ENCODE measurements at places on chromosomes 6 and 20.
A peak's percentile ranks its signal among the peaks of the same experiment; 100 is the strongest.

GRCh38 chr20:52937591-52938100, 34.5 kb upstream of the TSHZ2 start:
- DNase-seq = no peak

- no peak for DNase-seq
Observed at GRCh38 chr6:17719323-17720041, 12.8 kb upstream of the NUP153 start.

DNA sequence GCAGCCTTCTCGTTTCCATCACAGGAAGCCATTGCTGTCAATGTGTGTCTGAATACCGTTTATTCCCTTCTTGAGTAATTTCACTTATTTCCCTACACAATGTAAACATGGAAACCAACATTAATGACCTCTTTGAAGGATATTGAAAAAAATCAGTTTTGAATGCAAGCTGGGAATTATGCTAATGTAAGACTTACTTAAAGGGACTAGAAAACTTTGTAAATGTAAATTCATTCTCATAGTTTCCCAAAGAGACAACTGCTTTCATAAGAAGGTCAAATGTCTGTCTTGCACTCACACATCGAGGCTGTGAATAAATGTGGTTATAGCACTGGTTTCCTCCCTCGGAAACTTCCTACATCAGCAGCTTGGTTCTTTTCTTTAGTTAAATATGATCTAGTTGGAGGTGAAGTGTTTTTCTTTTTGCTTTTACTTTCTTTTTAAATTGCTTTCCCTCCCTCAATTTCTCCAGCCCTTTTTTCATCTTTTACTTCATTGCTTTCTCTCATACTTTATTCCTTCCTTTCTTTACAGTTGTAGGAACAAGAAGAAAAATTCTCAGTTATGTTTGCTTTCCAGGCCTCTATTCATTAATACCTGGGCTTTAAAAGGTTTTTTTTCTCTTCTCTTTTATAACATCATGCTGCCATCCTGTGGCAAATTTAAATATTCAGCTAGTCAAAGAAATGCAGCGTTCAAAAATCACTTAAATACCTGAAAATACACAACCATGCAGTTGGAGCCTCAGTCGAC, 108.3 kb downstream of the TNFAIP3 start:
- DNase-seq = peak; percentile 78

GRCh38 chr6:38847497-38847896, 132.4 kb downstream of the DNAH8 start:
- no peak for DNase-seq

DNA sequence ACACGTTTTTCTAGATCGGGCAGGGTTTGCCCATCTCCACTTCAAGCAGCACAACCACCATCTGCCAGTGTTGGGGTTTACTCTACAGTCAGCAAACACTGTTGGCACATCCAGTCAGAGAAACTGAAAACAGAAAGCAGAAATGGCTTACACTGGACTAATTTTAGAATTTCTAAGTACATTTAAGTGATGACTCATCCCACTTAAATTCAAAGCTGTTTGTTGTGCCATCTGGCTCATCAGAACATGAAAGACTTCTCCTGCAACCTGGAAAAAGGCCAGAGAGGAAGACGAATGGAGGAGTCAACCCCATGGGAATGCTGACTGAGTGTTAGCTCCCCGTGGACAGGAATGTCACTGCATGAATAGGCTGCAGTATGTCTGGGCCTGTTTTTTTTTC, 21.8 kb downstream of the FAM209B start:
- DNase-seq = no peak

DNA sequence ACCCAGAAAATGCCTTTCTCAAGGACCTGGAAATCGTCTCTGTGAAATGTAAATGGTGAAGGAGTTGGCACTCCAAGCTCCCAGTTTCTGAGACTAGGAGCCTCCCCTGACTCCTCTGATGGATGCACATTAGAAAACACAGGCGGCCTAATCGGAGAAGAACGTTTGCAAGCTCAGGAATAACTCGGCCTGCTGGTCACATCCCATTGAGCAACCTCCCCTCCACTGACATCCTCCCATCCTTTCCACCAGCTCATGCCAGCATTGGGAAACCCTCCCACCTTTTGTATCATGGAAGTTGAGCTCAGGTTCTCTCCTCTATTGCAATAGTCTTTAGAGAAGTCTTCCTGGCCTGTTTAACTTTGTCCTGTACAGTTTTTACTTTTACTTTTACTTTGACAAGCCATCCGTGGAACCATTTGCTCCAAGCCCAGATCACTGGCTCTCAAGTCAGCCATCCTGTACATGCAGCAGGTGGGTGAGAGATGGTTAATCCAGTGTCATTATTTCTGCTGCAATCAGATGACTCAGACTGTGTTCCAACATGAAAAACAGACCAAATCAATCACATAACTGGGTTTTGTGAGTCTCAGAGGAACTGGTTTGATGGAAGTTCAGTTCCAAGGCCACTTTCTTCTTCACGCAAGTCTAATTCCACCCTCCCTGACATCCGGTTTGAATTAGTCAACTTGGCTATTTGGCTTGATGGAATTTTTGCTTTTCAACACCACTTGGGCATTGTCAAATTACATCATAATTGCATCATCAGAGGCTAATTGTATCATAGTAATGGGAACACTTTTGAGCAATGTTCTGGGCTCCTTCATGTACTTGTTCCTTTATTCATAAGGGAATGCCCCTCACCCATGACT, 619.4 kb upstream of the CDH4 start:
- DNase-seq = no peak

DNA sequence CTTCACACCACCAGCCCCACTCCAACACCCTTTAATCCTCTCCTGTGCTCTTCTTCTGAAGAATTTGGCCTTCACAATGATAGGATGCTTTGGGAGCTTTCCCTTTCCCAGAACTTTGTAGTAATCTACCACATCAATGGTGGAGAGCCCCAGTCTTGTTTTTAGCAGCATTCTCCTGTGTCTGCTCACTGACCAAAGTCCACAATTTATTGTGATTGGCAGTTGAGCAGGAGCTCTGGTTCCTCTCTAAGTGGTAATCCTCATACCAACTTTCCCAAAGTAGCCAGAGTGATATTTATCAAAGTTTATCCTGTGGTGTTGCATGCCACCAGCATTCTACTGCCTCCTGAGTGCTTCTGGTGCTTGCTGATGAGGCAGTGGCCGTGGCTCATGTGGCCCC, 29.0 kb upstream of the OPN5 start:
- DNase-seq = no peak

DNA sequence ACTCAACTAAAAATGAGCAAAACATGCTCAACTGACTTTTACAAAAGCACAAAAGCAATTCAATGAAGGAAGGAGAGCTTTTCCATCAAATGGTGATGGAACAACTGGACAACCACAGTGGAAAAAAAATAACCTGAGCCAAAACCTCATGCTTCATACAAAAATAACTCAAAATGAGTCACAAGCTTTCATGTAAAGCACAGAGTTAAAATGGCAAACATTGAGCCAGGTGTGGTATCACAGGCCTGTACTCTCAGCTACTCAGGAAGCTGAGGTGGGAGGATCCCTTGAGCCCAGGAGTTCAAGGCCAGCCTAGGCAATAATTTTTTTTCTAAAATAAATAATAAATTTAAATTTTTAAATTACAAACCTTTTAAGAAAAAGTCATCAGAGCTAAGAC, 18.4 kb upstream of the HLA-G start:
- DNase-seq = no peak

- DNase-seq = peak; percentile 72
Observed at GRCh38 chr6:30219244-30219643, 6.0 kb upstream of the TRIM26 start.

DNA sequence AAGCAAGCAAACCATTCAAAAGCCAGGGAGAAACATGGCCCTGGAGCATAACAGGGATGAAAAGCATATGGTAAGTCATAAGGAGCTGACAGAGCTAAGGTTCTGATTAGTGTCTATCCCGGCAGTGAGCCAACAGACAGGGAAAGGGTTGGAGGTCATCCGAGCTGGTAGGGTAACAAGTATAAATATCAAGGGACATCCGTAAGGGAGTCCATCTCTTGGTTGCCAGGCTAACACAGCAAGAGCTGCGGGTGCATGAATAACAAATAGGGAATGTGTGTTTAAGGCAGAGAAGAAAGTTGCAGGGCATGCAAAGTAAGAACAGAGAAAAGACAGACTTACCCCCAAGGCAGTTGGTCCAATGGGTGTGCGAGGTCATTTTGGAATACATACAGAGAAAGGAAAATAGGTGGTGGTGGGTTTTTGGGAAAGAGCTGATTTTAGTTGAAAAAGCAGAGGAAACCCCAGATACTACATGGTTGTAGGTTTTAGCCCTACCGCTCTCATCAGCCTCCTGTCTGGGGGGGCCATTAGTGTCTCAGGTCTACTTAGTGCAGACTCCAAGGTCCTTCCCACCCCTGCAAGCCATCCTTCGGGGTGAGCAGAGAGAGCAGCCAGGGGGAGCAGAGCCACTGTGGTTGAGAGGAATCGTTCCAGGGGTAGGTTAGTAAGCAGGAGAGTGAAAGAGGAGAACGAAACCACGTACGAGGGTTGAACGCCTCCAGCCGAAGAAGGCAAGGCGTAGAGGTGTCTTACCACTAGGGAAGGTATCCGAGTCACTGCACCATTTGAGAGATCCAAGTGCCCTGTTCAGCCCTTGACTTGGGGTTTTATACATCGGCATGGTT, at the start of gene ERVFRD-1:
Gene ERVFRD-1, minus strand, starts transcription at position 805 of the 848 bp plus-strand sequence. CDS start 6,415 bp downstream, outside the sequence.
- DNase-seq = no peak

GRCh38 chr6:107555449-107555848, 65.5 kb downstream of the SOBP start:
- DNase-seq = no peak

DNA sequence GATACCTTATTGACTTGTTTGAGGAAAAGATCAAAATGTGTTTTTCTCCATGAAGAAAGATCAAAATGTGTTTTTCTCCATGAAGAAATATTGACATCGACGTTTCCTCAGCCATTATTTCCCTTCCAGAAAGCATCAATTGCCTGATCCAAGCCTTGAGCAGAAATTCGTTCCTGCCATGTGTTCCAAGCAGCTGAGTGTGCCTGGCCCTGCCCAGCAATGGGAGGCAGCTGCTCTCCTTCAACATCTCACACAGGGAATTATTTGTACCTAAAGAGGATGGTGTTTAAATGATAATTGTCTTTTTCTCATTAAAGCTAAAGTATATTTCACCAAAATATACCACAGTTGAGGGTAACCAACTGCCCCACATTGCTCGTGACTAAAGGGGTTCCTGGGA, 7.8 kb upstream of the DUSP22 start:
- no peak for DNase-seq

- no peak for DNase-seq
Observed at GRCh38 chr6:12343440-12344162, 53.4 kb downstream of the EDN1 start.

GRCh38 chr6:35359744-35360348, 17.5 kb downstream of the PPARD start:
- no peak for DNase-seq

DNA sequence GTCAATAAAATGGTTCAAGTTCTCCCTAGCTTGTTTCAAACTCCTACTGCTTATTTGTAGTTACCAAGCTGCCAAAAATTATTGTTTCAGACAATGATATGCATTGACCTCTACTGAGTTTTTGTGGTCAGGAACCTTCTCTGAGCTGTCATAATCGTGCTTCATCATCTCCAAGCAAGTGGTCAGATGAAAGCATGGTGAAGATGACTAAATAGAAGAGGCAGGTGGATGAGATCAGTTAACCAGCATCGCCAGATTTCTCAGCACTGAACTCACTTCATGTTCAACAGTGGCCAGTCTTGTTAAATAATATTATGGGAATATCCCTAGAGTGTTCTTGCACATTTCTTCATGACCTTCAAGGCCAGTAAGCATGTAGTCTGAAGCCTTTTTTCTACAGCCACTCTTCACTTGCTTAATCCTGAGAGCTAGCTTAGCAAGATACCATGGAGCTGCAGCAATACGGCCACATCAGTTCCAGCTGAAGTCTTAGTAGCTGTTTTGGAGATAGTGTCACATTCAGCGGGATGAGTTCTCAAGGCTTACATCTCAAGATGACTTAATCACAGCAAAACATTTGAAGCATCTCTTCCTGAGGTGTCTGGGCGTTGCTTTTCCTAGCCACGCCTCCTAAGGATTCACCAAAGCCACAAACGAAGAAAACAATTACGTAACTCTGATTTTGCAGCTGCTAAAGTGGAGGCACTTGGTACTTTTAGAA, 101.6 kb upstream of the TMEM30A start:
- no peak for DNase-seq

- peak; percentile 73 for DNase-seq
Observed at GRCh38 chr20:43666376-43667328, at the start of gene MYBL2. MYBL2 (plus strand) TSS chr20:43667114; CDS start chr20:43667284, 170 bp downstream.

DNA sequence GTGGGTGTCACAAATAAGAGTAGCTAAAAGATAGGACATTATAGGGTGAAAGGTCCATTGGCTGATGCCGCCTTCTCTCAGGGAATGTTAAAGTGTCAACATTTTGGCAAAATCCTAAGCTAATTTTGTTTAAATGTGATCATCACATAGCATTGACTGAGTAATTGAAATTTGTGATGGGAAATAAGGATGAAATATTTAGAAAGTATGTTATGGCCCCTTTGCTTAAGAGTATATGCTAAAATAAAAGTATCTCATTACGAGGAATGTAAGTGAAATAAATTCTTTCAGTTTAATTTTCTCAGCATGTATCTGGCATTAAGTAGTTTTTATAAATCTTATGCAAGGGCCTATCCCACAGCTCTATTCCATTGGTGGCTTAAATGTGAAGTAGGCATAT, 229.2 kb downstream of the PRL start:
- DNase-seq = no peak

GRCh38 chr6:145119081-145119480, 616.2 kb downstream of the EPM2A start:
- DNase-seq = no peak

- no peak for DNase-seq
Observed at GRCh38 chr6:70489364-70489763, 76.1 kb downstream of the FAM135A start.

- no peak for DNase-seq
Observed at GRCh38 chr6:3712827-3713665, 38.5 kb downstream of the PXDC1 start.

DNA sequence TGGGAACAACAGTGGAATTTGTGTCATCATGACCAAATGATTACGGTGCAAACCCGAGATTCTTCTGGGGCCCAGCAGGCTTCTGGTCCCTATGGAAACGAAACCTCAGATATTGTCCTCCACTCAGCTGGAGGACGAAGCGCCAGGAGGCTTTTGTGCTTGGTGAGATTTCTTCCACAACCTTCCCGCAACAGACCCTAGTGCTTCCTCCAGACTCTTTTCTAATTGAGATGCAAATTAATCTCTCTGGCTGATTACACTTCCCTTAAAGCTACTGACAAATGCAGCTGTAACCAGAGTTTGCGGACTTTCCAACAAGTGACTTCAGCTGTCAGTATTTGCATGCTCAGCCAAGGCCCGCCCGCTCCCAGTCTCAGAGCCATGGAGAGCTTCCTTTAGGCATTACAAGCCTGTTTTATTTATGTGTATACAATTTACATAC, 96.0 kb downstream of the INSM1 start:
- DNase-seq = no peak

All from CD4-positive, alpha-beta T cell treated with Interleukin-4 for 1 hour (primary cell).